ENCODE measurements at places on chromosomes 16 and 17.

DNA sequence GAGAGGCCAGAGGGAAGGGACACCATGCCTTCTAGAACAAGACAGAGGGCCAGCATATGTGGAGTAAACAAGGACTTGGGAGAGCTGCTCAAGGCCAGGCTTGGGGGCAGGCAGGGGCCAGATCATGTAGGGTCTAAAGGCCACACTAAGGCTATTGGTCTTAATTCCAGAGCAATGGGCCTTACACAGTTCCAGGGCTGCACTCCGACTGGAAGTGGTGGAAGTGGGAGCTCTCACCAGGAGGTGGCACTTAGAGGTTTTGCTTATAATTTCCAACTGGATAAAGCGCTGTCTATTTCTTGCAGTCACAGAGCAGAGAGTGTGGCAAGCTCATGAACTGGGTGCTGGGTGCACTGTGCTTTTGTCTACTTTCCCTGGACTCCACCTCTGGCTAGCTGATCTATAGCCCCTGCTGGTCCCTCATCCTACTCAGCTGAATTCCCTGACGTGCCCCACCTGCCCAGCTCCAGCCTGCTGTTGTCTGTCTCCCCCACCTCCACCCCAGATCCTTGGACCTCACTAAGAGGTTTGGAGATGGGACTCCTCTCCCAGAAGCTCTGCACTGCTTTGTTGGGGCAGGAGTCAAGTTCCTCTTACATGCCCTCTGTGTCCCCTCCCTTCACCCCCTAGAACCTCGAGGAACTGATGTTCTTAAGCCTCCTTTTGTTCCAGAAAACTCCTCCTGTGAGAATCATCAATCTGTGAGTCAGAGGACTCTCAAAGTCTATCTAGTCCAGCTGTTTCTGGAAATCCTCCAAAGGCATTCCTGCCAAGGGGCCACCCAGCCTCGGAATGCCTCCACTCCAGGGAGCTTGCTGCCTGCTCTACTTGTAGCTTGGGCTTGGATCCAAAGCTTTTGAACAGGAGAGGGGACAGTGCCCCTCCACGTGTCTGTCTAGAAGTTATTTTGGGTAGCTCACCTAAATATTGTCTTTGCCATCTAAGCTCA is 48.1 kb upstream of the KSR1 start:
- peak; percentile 54 for DNase-seq

DNA sequence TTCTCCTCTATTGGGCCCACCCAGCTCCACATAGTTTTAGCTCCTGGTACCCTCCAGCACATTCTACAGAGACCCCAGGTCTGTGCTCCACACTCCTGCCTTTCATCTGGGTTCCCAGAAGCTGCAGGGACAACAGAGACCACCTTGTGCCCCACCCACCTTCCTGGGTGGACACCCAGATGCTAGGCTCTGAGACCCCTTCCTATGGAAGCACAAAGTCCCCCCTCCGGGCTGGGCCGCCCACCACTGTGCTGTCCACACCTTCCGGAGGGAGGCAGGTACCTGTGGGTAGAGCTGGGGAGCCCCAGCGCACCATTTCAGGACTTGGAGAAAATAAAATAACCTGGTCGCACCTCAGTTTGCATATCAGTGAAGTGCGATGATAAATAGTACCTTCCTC is 224.9 kb upstream of the FOXF1 start:
- no peak for DNase-seq

DNA sequence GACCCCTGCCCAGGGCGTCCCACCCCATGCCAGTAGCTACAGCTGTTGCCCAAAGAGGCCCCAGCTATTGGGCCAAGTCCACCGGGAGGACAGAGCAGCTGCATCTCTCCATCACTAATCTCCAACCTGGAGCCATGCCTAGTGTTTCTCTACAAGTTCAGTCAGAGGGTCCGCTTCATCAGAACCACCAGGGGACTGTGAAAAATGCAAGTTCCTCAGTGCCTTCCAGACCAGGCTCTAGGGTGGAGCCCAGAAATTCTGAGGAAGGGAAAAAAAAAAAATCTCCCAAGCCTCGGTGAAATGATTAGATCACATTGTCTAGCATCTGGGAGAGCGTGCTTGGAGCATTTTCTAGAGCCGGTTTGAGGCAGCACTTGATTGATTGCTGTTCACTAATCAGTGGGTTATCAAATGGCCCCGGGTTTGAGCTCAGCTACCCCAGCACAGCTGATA is 22.4 kb upstream of the HERPUD1 start:
- DNase-seq, result no peak

GRCh38 chr17:81665205-81666091 is 957 bp downstream of the OXLD1 start:
- DNase-seq, result peak; percentile 15

DNA sequence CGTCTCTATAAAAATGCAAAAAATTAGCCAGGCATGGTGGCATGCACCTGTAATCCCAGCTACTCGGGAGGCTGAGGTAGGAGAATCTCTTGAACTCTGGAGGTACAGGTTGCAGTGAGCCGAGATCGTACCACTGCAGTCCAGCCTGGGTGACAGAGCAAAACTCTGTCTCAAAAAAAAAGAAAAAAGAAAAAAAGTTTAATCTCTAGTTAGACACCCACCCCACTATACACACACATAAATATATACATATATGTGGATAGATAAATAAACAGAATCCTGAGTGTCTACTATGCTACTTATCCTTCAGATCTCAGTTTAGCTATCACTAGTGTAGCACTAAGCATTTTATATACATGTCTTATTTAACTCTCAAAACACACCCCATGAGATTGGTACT is 18.7 kb downstream of the ITGAL start:
- no peak for DNase-seq

- no peak for DNase-seq
These were observed 76.6 kb downstream of the EFCAB13 start for GRCh38 chr17:47400333-47400732.

DNA sequence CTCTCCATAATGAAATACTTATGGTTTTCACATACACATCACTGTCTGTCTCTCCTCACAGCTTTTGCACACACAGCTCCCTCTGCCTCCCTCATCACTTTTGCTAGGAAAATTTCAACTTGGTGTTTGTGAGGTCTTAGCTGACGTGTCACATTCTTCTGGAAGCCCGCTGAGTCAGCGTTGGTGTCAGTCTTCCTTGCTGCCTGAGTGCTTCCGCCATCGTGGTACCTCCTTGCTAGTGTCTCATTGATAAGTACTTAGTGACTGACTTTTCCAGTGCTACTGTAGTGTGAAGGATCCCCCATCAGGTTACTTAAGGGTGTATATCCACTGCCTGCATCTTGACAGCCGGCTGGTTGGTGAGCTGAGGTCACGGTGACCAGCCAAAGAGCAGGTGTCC is 33.5 kb downstream of the CA10 start:
- no peak for DNase-seq

DNA sequence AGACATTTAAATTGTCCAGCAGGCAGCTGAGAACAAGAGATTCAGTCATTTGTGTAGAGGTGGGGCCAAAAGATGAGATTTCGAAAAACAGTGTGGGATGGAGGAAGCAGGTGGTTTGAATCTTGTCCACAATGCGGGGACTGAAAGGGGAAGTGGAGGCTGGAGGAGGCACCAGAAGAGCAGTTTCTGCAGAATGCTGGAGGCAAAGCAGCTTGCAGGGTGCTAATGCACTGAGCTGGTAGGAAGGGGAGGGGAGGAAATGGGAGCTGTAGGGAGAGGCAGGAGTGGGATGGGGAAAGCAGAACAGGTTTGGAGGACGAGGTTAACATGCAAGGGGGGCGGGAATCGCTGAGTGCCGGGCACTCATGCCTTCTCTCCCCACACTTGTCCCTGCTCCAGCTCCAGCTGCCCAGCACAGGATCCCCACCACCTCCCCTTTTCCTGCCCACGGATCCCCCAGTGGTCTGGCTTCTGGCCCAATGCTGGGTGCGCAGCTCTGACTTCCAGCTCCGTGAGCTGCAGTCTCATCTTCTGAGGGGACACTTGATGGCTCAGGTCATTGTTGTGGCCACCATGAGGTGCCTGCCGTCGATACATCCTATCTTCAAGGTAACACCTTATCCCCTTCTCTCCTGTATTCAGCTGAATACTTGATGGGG is 9.4 kb downstream of the C17orf100 start:
- DNase-seq, result no peak

DNA sequence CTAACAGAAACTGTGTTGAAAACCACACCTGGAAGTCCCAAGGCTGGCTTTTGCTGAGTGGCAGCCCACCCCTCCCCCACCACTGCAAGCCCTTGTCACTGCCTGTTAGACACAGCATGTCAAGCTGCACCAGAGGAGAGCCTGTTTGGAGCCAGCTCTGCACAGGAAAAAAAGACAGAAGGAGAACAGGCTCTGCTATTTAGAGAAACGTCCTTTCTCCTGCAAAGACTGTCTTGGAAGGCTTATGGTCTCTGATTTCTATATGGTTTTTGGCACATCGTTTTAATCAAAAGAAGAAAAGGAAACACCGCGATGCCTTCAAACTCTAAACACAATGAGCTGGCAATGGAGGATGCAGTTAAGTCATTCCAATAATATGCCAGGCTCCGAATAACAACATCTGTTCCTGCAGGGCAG is 275.5 kb downstream of the MAP2K4 start:
- DNase-seq, result peak; percentile 15
